Hematopoietic multipotent progenitor cell treated with erythropoietin and hydrocortisone succinate and interleukin-3 and kit ligand, for 15 days (in vitro differentiated cells): ENCODE measurements at places on chromosomes 2 and 18.

- no peak for DNase-seq
Observed at GRCh38 chr2:71951083-71951468, 196.6 kb downstream of the CYP26B1 start.

DNA sequence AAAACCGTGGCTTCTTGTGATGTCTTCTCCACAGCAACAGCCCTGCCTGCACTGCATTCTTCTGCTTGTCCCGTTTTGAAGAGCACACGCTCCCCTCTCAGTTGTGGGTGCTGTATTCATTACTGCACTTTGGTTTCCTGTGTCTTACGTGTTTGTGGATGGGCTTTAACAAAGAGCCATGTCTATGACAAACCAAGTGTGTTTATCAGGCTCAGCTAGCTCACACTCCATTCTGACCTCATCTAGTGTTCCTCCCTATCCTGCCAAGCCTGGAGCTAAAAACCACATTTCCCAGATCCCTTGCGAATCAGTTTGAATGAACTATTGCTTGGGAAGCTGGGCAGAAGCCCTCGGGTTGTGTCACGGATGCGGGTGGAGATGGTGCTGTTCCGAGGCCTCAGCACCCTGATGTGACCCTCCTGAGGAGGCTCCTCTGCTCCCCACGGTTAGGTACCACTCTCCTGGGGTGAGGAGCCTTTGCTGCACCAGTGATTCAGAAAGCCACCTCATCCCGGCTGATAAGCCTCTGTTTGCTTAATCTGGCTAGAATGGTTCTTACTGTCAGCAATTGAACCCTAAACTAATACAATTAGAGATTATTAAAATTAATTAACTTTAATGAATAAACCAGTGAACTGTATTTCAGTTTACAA is 116.5 kb downstream of the GALR1 start:
- no peak for DNase-seq

DNA sequence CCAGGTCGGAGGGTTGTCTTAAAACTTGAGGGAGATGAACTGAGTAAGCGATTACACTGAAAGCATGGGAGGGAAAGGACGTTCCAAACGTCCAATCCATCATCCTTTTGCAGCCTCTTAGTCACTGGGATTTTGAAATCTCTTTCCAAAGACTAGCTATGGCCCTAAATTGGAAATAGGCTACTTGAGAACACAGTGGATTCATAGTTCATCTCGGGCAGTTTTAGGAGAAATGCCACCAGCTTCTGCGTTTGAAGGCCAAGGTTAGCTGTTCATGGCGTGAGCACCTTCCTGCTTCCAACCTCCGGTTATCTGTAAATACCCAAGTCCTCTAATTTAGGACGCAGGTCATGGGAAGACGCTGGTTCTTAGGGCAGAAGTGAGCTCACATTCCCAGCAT is 821 bp upstream of the EML6 start:
- no peak for DNase-seq

- no peak for DNase-seq
Observed at GRCh38 chr2:134433979-134434378, 180.1 kb downstream of the MGAT5 start.

GRCh38 chr18:68219872-68220271 is 495.0 kb downstream of the TMX3 start:
- no peak for DNase-seq

DNA sequence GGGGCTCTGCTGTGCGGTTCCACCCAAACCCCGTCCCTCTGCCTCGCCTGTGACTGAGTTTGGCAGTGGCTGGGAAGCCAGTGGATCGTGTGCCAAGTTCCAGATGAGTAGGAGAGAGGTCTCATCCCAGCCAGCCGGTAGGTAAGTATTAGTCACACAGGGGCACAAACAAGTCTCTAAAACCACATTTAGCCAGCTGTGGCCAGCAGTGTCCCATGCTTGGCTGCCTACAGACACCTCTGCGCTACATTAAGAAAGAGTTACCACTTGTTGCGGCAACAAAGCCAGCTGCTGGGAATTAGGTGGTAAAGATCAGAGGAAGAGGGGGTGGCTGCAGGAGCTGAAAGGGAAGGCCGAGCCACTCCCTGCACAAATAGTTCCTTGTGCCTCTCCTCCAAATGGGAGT is 81.2 kb downstream of the GATA6 start:
- DNase-seq = no peak

DNA sequence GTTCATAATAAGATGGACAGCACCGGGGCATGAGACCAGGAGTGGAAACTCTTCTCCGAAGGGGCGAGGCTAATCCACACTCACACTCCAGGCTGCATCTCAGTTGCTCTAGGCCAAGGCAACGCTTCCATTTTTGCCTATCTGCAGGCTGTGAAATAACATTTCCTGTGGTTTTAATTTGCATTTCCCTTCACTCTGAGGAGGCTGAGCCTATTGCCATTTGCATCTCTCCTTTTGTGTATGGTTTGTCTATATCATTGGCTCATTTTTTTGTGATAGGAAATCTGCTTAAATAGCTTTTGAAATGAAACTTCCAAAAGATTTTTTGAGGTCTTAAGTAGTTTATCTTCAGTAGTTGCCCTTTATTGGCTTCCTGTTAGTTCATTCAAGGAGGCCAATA is 57.6 kb downstream of the TPGS2 start:
- DNase-seq = no peak
